ENCODE measurements at places on chromosomes 2 and 18.
A peak's percentile ranks its signal among the peaks of the same experiment; 100 is the strongest.

- DNase-seq = no peak
These were observed 16.2 kb upstream of the ARL4C start for GRCh38 chr2:234512884-234513669.

DNA sequence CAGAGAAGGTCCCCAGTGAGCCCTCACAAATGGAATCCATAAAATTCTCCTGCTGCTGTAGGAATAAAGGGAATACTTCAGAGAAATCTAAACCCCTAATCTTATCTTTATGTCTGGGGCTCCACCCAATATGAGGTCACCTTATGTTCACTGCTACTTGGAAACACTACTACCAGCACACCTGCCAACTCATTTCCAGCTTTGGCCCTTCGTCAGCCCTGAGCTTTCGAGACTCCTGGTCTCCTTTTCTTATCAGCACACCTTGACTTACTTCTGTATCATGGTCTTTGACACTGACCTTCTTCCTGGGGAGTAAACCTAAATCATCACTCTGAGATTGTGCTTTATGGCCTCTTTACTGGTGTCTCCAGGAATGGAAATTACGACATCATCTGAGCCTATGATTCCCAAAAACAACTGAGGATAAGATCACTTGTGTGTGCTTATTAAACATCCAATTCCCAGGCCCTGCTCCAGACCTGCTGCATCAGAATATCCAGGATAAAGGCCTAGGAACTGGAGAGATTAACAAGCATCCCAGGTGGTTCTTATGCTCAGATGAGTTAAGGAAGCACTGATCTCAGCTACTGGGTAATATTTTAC, 22.2 kb upstream of the ASNSD1 start:
- no peak for DNase-seq

- no peak for DNase-seq
These were observed 162.6 kb downstream of the QPCT start for GRCh38 chr2:37507051-37507410.

- no peak for DNase-seq
These were observed 63.8 kb upstream of the BZW1 start for GRCh38 chr2:200747668-200748618.

DNA sequence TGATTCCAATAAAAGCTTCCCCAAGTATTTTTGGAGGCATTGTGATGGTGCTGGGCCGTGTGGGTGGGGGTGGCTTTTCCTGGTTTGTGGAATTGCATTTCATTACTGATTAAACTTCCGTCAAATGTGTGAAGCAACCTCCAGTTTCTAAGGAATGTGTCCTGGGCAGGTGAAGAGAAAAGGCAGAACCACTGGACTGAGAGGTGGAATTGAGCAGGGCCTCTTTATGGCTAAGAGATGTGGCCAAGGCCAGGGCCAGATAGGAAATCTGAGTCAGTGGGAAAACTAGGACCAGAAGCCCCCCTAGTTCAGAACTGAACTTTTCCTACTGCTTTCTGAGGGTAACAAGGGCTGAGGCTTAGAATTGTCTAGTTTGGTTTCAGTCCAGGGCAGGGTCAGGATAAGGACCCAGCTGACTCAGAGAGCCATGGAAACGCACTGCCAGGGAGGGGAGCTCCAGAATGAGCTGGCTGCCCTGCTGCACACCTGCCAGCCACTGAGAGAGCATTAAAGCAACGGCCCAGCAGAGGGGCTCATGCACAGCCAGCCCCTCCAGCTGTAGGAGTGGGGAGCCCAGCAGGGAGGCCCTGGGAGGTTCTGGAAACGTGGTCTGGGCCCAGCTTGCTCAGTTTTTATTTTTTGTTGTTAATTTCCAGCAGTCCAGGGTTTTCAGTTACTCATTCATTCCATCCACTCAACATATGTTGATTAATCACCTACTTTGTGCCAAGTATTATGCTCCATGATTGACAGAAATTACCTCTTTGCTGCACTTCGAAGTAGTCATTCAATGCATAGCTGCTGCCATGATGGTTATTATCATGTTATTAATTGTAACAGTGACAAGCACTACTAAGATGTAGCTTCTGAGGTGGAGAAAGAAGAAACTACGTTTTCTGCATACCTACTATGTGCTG, 156.1 kb downstream of the MSH2 start:
- no peak for DNase-seq

- peak; percentile 55 for DNase-seq
These were observed 11.6 kb downstream of the CFLAR start for GRCh38 chr2:201127570-201127969.

- DNase-seq = no peak
These were observed 6.8 kb downstream of the HTR2B start for GRCh38 chr2:231117922-231118613.

- DNase-seq = no peak
These were observed 287.2 kb upstream of the GYPC start for GRCh38 chr2:126368758-126369157.

DNA sequence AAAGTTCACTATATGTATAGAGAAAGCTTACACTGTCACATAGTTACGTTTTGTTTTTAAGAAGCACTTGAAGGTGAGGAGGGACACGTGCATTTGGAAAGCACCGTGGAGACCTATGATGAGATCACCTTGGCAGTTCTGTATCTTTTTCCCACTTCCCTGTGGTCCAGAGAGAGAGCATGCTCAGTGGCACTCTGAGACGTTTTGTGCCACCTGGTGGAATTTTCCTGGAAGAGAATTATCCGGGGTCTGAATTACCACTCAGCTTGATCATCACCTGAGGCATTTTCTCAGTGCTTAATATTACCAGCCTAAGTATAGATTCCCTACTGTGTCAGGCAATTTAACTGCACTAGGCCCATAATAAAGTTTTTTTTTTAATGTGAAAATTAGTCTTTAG, 469.4 kb upstream of the SMIM21 start:
- DNase-seq = no peak

GRCh38 chr2:28287256-28287915, 105.3 kb upstream of the FOSL2 start:
- no peak for DNase-seq

Data from activated CD4-positive, alpha-beta T cell treated with anti-CD3 and anti-CD28 coated beads, Interleukin-2, amount 50 U/mL, for 48 hours (primary cell).